ENCODE measurements at places on chromosomes 13 and 19.

- DNase-seq, result peak; percentile 6
These were observed 21.3 kb upstream of the MIR17HG start for GRCh38 chr13:91326146-91326545.

- DNase-seq, result no peak
These were observed 86.7 kb downstream of the ZNF100 start for GRCh38 chr19:21680671-21681070.

GRCh38 chr19:16372065-16372915 lies 47.7 kb downstream of the KLF2 start:
- DNase-seq, result no peak

- DNase-seq, result no peak
These were observed 9.8 kb downstream of the DAZAP1 start for GRCh38 chr19:1417145-1417544.

GRCh38 chr19:8392017-8392591 lies 1.9 kb downstream of the RAB11B start:
- no peak for DNase-seq

DNA sequence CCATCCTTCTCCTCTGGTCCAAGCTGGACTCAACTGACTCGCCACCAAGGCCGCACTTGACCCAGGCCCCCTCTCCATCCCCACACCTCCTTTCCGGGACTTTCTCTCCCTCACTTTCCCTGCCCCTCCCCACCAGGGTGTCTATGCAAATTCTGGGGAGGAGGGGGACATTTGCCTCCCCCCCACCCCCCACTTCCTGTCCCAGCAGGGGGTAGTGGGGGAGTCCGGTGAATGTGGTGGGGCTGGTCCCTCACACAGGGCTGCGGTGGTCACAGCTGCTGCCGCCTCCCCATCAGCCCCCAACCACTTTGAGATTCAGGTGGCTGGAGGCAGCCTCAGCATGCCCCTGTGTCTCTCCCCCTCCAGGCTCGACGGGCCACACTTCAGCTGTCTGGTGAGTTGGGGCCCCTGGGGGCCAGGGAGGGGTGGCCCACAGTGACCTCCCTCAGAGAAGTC lies 870 bp downstream of the SPIB start:
- DNase-seq, result no peak

DNA sequence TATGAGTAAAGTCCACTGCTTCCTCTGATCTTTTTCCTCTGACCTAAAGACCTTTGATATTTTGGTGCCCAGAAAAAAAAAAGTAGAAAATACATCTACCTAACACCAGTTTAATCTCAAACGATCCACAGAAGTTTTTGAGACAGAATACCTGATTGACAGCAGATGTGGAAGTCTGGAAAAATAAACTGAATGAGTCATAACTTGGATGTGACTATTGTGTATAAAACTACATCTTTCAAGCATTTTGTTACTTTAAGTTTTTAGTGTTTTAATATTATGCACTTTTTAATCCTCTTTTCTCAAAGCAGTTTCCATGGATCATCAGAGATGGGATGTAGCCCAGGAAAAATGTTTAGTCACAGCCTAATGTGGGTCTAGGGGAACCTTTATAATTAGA lies 216.1 kb downstream of the SLITRK1 start:
- no peak for DNase-seq

DNA sequence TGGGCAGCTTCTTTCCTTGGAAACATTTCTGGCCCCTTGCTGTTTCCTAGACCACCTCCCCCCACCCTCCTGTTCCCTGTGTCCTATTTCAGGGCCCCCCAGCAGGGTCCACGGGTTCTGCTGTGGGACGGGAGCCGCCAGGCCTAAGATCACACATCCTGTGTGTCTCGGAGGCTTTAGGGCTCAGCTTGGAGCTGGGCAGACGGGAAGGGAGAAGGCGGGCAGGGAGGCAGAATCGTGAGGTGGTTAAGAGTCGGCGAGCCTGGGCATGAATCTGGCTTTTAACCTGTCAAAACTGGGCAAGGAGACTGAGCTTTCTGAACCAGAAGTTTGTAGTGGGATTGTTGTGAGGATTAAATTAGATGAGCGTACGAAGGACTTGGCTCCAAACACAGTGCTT lies 4.8 kb downstream of the KCNC3 start:
- no peak for DNase-seq

GRCh38 chr13:114127473-114128347 lies 4.7 kb downstream of the RASA3 start:
- DNase-seq, result no peak

GRCh38 chr13:41289463-41289881 lies 21.6 kb upstream of the NAA16 start:
- no peak for DNase-seq
